ENCODE measurements at places on chromosomes 7 and 10. TPM values are rescaled to one million over a fixed set of nuclear protein-coding genes. Genes with fewer than 3 reads are reported as not detected.

ZNF3 gene
- total RNA-seq, result 12.9 TPM

GPR37 gene
- total RNA-seq, result not detected

LSM8 gene
- 16.6 TPM for total RNA-seq

GRCh38 chr10:128498378-128498730, 372.1 kb upstream of the MKI67 start:
- DNase-seq, result no peak

DNA sequence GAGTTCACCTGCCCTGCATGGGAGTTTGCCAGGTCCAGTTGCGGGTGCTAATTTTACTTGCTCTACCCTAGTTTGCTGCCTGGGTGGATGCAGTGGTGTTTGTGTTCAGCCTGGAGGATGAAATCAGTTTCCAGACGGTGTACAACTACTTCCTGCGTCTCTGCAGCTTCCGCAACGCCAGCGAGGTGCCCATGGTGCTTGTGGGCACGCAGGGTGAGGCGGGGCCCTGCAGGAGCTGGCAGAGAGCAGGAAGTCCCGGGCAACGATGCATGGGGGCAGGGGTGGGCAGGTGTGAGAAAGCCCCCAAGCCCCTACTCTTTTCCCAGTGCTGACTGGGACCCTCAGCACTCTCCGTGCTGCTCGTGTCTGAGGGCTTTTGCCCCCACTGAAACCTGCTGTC, 31.3 kb downstream of the AGAP3 start:
- DNase-seq, result no peak

DNA sequence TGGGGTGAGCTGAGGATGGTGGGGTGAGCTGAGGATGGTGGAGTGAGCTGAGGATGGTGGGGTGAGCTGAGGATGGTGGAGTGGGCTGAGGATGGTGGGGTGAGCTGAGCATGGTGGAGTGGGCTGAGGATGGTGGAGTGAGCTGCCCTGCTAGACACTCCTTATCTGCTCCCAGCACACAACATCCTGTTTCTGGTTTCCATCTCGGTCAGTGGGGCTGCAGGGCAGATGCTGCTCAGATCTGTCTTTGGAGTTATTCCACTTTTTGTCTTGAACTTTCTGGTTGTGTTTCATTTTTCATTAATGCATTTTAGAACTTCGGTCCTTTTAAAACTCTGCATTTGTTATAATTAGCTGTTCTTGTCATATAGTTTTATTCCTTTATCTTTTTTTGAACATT, 67.9 kb upstream of the ANTXRL start:
- DNase-seq, result no peak

GRCh38 chr10:926075-926698, 5.3 kb downstream of the LARP4B start:
- DNase-seq, result no peak

All from left ventricle myocardium inferior (tissue), 1 donor.